Stimulated activated naive CD4-positive, alpha-beta T cell treated with Interleukin-2 at 50 U/mL for 16 hours (primary cell): ENCODE measurements at places on chromosomes 2 and 18.

DNA sequence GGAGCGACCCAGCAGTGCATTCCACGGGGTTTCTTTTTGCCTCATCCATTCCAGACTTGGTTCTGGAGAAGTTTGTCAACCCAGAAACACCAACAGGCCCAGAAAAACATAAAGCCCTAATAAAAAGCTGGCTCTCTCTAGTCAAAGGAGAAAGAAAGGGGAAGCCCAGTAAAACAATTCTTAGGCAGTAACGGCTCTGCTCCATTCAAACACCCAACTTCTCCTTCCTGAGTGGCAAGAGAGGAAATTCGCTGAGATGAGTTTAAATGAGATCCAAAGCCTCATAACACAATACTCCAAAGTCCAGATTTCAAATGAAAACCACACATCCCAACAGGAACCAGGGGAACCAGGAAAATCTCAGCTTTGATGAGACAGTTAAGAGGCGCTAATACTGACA is 179.9 kb downstream of the RPIA start:
- no peak for DNase-seq

GRCh38 chr18:7172611-7173010 is 55.0 kb upstream of the LAMA1 start:
- DNase-seq, result no peak

DNA sequence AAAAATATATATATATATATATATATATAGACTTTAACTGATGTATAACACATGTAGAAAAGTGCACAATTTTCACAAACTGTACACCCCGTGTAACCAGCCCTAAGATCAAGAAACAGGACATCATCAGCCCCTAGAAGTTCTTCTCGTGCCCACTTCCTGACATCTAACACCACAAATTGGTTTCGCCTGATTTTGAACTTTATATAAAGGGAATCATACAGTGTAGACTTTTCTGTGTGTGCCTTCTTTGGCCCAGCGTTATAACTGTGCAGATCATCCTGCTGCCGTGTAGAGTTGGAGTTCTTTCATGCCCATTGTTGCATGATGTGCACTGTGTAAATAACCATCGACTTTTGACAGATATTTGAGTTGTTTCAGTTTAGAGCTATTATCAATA is 41.0 kb downstream of the SMAD7 start:
- no peak for DNase-seq

- DNase-seq, result no peak
Measured at GRCh38 chr18:73891572-73892421, 255.8 kb downstream of the FBXO15 start.

DNA sequence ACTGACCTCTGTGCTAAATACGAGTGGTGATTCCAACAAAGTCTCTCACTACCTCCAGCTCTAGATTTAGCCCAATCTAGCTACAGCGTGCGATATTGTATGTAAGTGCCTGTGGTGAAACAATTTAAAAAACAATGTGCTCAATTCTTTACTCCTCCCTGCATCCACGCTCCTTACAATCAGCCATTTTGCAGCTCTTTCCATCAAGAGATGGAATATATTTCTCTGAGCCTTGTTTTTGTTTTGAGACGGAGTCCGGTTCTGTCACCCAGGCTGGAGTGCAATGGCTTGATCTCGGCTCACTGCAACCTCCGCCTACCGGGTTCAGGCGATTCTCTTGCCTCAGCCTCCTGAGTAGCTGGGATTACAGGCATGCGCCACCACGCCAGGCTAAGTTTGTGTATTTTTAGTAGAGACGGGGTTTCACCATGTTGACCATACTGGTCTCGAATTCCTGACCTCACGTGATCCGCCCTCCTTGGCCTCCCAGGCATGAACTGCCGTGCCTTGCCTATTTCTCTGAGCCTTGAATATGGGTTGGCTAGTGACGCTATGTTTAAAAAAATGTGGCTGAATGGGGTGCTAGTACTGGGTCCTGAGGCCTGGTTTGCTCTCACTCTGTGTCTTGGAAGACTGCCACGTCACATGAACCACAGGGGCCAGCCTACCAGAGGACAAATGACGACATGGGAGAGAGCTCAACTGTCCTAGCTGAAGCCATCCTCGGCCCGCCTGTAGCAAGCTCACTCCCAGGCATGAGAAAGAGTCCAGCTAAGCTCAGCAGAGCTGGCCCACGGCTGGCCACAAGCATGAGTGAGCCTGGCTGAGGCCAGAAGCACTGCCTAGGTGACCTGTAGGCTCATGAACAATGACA is 14.8 kb downstream of the WDFY1 start:
- no peak for DNase-seq

DNA sequence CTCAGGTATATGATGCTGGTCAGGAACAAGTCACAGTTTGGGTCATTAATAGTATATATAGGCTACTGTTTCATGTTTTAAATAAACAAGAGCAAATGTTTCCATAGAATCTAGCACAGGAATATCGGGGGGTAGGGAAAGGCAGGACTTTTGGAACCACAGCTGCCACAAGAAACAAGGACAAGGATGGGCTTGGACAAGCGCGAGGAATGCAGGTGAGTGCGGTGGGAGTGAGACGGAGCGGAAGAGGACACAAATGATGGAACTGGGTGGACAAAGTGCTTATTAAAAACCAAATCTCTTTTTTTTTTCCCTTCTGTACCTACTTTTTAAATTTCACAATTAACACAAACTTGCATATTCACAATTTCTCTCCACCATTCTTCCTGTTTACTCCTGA is 49.1 kb downstream of the SNORC start:
- no peak for DNase-seq

- DNase-seq, result peak; percentile 66
Measured at GRCh38 chr2:136378712-136379595, 261.0 kb upstream of the CXCR4 start.

DNA sequence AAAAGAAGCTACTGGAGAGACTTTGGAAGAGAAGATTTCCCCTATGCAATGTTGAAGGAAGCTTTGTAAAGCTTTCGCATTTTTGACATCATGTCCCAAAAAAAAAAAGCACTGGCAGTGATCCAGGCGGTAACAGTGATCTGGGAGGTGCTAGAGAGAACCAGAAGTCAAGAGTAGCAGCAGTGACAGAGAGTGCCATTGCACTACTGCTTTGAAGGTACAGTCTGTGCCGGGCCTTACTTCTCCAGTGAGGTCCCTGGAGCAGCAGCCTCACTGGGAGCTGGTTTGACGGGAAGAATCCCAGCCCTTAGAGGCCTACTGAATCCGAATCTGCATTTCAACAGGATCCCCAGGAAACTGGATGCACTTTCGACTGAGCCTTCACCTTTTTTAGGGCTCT is 50.9 kb upstream of the ATL2 start:
- no peak for DNase-seq

- DNase-seq, result no peak
Measured at GRCh38 chr18:65751155-65752085, 608 bp downstream of the CDH7 start.

DNA sequence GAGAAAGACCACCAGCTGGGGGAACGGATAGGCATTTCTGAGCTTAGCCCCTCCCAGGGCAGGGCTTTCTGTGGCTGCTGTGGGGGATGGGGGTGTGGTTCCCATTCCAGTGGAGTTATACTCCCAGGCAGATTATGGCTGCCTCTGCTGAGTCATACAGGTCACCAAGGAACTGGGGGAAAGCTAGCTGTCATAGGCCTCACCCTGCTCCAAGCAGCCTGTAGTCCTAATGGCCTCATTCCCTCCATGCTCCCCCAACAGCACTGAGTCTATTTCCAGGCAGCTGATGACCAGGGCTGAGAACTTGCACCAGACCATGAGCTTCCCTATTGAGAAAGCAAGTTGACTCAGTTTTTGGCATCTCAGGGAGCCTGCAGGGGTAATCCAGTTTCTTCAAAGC is 87.1 kb downstream of the GPR39 start:
- DNase-seq, result no peak

DNA sequence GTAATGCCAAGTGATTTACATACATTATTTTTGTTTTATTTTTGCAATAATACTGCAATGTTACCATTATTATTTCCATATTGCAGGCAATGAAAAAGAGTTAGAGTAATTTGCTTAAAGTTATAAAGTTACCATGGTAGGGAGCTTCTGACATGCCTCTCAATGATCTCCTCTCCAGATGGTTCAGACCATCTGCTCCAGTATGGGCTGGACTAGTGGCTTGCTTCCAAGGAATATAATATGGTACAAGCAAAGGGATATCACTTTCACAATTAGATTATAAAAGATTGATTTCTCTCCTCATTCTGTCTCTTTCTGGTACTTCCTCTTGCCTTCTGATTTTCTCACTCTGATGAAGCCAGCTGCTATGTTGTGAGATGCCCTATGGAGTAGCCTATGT is 245.4 kb downstream of the INSIG2 start:
- DNase-seq, result no peak

GRCh38 chr2:108918941-108919341 is 70.1 kb downstream of the EDAR start:
- no peak for DNase-seq

- no peak for DNase-seq
Measured at GRCh38 chr2:184113696-184114403, 484.5 kb upstream of the ZNF804A start.

GRCh38 chr2:96838345-96839292 is 5.2 kb downstream of the ANKRD23 start:
- DNase-seq, result no peak

- DNase-seq, result no peak
Measured at GRCh38 chr2:107570876-107571275, 255.8 kb upstream of the RGPD4 start.

- DNase-seq, result no peak
Measured at GRCh38 chr2:12948231-12948960, 231.7 kb downstream of the TRIB2 start.

DNA sequence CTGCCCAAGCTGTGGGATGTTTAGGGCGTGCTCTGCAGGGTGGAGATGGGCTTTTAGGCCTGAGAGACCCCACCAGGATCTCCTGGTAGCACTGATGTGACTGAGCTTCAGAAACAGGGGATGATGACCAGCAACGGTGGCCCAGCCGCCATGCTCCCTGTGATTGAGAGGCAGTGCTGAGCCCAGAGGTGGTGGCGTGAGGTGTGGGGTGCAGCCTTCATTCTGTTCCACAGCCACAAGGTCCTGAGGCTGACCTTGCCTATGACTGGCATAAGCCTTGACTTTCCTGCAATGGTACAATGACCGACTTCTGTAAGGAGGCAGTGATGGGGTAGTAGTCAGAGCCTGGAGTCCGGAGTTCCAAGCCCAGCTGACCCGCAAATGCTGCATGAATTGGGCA is 263.3 kb downstream of the TSN start:
- no peak for DNase-seq

DNA sequence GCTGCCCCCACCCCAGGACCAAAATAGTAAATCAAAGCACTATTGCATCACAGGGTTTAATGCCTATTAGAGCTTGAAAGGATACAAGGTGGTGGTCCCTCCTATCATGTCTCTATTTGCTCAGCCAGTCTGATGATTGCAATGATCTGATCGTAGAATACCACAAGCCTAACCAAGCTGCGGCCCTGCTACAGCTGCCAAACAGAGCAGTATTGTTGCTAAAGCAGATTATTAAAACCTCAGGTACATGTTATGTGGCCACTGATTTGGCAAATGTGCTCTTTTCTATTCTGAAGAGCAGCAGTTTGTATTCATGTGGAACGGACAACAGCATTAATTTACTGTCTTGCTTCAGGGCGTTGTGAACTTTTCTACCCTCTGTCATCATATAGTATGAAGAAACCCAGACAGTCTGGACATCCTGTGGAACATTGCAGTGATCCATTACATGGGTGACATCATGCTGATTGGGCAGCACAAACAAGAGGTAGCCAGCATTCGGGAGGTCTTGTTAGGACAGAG is 8.4 kb upstream of the VAPA start:
- DNase-seq, result no peak

- no peak for DNase-seq
Measured at GRCh38 chr2:232889876-232890401, 19.9 kb downstream of the SNORC start.

GRCh38 chr18:56835331-56835730 is 184.2 kb downstream of the WDR7 start:
- no peak for DNase-seq

GRCh38 chr2:67436221-67436620 is 39.1 kb downstream of the ETAA1 start:
- DNase-seq, result no peak

DNA sequence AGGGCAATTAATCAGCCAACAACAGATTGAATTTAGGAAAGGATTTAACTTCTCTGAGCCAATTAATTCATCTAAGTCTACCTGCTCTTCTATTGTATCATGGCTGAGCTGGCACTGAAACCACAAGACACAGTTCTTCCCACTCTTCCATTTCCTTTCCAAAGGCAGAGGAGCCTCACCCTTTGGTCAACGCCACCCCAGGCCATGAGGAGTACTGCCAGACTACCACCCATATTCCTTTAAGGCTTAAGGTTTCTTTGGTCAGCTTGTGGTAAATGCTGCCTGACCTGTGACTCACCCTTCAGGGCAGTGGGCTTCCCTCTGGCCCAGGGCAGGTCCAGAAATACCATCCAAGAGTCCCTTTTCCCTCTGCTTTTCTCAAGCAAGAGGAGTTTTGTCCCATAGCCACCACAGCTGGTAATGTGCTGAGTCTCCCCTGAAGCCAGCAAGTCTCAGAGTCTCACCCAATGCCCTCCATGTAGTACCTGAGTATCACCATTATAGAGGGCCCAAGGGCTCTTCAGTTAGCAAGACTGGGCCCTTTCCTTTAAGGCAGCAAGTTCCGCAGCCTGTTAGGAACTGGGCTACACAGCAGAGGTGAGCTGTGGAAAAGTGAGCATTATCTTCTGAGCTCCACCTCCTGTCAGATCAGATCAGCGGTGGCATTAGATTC is 900.5 kb upstream of the CRIM1 start:
- DNase-seq, result no peak

DNA sequence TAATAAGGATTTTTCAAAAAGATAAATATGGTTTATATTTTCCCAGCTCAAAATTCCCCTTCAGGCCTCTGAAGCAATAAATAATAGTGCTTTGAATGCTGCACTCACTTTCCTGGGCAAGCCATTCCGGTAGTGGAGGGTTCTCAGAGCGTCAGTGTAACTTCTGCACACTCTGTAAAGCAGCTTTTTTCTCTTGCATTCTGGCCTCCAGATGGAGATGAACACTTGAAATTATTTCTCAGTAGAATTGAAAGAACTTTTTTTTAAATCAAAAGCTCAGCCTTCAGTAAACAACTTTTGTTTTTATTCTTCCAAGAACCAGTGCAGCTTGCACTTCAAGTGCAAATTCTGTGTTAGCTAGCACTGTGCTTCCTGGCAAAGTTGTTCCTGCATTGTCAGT is 281.1 kb upstream of the RAB12 start:
- no peak for DNase-seq
